Stimulated activated CD4-positive, alpha-beta T cell treated with anti-CD3 and anti-CD28 coated beads, Interleukin-1b, Interleukin-23, amount 100 ng/mL, for 4 hours (primary cell): ENCODE measurements at places on chromosomes 2 and 18.

GRCh38 chr2:124426625-124427024 is 401.5 kb downstream of the CNTNAP5 start:
- no peak for DNase-seq

DNA sequence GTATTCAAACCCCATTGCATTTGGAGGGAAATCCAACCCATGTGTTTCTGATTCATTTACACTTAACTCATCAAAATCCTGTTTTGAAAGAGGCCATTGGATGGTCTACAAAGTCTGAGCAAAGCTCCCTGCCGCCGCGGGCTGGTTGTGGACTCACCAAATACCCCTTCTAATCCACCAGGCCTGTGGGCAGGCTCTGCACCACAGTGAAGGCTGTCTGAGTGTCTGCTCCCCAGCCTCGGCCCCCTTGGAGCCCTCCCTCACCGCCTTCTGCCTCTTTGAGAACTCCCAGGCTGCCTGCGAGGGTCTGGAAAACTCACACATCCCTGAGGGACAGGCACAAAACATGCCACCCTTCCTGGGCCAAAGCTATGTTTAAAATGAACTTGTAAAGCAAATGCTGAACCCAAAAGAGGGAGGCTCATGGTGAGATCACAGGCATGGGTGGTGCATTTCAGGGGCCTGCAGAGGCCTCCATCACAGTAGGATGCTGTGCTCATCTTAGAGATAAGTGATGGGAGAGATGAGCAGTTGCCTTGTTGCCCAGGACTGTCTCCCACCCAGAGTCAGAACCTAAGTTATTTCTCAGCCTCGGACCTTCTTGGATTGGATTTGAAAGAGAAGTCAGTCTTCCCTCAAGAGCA is 225.0 kb downstream of the CYP26B1 start:
- no peak for DNase-seq

DNA sequence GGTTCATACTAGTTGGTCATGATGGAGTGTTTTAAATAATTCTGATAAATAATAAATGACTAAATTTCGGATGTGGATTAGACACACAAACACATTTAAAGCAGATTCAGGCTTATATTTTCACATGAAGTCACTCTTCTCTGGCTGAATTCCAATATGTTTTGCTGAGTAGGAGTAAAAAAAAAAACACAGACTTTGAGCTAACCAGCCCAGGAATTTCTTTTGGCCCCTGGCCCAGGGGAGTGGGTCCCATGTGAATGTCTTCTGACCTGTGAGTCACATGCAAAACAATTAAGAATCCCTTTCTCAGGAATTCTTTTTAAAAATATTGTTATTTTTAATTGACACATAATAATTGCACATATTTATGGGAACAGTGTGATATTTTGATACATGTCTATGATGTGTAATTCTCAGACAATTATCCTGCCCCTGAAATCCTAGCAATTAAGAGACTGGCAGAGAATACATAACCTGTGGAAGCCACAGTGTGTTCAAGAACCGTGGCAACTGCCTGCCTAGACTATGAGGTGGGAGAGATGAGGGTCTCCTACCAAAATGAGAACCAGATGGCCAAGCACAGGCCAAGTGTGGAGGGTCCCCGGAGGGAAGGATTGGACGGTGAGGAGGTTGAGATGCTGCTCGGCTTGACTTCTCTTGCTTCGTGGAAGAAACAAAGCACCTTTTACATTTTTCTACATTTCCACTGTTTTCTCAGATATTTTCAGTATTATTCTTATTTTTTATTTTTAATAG is 236.4 kb downstream of the PIEZO2 start:
- no peak for DNase-seq

- DNase-seq: no peak
Measured at GRCh38 chr2:233039212-233039845, 6.9 kb downstream of the NEU2 start.

GRCh38 chr2:51441786-51442185 is 409.9 kb upstream of the NRXN1 start:
- DNase-seq: no peak

GRCh38 chr2:229096409-229097066 is 174.5 kb downstream of the PID1 start:
- no peak for DNase-seq

DNA sequence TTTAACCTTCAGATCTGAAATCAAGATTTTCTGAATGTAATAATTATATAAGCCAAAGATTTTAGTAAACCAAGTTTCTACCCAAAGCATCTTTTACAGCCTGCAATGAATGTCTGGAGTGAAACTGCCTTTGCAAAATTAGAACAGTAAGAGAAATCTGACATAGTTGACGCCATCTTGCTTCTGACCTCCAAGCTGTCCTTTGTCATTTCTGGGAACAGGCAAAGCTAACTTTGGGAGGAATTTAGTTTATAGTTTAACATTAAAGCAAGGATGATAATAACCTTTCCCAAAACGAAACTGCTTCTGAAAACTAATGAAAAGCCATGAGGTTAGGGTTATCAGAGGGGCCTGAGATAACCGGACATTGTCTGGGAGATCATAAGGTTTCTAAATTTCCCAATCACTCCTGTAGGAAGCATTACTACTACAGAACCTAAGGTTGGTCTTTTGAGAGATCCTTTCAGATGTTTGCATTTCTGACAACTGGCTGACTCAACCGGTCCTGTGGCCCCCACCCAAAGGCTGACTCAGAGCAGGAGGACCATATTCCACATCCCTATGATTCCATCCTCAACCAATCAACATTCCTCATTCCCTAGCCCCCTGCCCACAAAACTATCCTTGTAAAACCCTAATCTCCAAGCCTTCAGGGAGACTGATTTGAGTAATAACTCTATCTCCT is 124.5 kb downstream of the TMEM131 start:
- DNase-seq: no peak

- DNase-seq: no peak
Measured at GRCh38 chr2:132904142-132904842, 234.3 kb upstream of the LYPD1 start.

- DNase-seq: no peak
Measured at GRCh38 chr2:241888641-241889040, 19.1 kb downstream of the RTP5 start.

DNA sequence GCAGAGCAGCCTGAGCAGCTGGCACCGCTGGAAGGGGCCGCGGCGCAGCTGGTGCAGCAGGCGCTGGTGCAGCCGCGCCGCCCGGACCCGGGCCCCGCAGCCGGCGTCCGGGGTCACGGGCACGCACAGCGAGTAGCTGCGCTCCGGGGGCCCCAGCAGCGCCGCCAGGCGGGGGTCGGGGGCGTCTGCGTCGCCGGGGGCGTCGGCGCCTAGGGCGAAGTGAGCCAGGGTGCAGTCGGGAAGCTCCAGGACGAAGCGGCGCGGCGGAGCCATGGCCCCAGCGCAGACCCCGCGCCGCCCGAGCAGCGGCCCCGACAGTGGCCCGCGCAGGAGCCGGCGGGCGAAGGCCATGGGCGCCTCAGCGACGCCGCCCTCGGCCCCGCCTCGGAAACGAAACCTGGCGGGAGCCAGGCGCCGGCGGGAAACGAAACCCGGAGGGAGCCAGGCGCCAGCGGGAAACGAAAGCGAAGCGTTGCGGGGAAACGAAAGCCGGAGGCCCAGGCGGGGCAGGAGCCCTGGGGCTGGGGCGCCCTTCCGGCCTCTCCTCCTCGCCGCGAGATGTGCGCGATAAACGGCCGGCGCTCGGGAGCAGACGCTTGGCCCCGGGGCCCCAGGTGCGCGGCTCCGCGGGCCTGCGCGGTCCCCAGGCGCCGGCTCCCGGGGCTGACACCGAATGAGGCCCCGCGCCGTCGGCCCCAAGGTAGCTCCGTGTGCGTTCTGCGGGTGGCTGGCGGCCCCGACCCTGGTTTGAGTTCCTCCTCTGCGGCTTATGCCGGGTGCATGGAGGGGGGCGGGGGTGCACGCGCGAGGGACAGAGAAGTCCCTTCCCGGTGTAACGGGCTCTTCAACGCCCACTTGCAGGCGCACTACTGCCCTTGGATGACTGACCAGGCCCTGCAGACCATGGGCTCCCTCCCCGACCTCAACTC is at the start of gene CMPK2:
Gene CMPK2 (minus strand): TSS at position 562 of the 929 bp plus-strand sequence. CDS start 211 bp downstream, at position 351.
- DNase-seq: peak; percentile 66

DNA sequence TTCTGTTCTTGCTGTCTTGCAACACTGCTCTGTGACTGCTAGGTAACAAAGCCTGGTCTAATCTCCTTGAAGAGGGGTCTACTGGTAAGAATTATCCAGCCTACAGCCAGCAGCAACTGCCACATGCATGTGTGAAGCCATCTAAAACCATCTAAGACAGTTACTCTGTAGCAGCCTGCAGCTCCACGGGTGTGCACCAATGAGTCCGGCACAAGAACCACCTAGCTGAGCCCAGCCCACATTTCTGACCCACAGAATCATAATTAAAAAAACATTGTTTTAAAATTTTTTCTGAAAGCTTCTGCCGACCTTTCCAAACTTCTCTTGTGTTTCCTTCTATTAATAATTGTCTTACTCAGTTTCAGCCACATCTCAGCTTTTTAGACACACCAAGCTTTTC is 102.8 kb downstream of the ZNF385B start:
- no peak for DNase-seq

GRCh38 chr2:61288070-61288841 is 126.3 kb downstream of the C2orf74 start:
- DNase-seq: no peak

DNA sequence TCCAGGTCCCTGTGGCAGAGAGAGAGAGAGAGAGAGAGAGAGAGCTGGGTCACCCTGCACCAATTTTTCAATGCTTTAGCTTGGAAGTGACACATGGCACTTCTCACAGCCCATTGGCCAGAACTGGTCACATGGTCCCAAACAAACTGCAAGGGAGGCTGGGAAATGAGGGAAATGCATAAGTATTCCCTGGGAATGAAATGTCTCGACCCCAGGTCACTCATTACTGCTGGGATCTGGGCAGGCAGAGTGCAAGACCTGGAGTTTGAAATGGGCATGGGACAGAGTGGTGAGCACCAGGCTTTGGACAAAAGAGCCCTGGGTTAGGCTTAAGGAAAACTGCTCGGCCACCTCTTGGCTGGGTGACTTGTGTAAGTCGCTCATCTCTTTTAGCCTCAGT is 37.0 kb downstream of the SMAD7 start:
- DNase-seq: no peak

DNA sequence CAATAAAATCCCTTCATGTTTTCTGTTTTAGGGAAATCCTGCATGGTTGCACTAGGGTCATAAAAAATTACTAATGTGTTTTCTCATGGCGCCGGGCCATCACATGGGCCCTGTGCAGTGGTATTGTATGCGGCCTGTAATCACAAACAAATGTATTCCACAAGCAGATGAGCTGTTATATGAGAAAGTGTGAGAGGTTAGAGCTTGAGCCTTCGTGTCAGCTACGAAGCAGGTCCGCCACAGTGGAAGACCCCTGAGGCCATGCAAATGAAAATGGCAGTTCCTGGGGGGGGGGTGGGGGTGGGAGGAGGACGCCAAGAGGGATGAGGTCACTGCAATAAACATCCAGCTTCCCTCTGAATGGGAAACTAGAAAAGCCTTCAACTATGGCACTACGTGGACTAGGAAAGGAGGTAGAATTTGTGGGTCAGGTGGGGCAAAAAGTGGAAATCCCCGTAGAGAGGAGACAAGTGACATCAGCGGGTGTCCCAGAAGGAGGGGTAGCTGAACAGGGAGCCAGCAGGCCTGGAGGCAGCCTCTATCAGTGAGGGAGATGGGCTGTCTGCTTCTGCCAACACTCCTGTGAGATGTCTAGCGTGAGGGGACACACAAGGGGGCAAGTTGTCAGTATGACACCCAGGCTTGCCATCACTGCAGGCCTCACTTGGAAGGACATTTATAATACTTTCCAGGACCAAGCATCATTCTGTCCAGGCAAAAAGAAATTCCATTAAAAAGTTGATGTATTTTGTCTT is 130.3 kb upstream of the CTAGE1 start:
- DNase-seq: no peak

DNA sequence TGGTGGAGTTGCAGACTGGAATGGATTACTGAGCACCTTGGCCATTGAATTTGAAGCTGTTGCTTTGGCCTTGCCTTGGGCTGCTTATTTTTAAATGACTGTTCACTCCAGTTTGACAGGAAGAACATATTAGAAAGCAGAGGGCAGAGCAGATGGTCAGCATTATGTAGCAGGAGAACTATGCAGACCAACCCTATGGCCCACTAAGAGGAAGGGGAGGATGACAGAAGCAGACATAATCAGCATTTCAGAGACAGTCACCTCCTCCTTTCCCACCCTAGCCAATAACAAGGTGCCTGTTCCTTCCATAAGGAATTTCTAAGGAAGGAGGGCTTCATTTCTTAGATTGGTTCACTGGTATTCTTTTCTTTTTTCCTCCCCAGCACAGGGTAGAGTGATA is 2.4 kb downstream of the CHRNA1 start:
- DNase-seq: no peak

GRCh38 chr2:133765658-133766057 is 197.4 kb upstream of the NCKAP5 start:
- no peak for DNase-seq

DNA sequence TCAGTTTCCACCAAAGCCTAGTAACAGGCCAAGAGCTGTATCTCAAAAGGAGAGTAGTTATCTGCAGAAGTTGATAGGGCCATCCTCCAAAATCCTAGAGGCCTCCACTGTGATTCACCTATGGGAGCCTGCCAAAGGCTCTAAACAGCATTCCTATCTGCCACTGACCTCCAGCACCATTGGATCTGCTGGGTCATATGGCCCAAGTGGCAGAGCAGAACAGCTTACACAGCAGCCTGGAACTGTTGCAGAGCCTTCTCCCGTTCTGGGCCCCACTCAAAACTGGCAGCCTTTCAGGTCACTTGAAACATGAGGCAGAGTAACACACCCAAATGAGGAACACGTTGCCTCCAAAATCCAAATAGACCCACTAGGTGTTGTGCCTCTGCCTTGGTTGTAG is 345.2 kb upstream of the RND3 start:
- DNase-seq: no peak

- no peak for DNase-seq
Measured at GRCh38 chr2:238399094-238399493, 27.6 kb upstream of the ASB1 start.

DNA sequence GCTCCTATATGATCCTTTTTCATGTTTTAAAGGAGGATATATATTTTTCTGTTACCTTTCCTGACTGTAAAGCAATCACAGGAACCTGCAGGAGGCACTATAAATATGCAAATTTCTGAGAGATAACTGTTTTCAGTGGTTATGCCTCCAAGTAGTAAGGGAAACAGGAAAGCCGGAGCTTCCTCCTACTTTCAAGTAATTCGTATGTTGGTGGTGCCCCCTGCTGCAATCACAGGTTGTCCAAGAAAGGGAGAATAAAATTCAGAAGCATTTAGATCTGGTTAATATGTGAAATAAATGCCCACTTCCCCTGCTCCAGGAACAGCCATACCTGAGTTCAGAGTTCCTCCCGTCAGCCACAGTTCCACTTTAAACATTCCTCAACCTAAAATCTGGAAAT is 12.0 kb upstream of the BCL11A start:
- DNase-seq: no peak

- DNase-seq: no peak
Measured at GRCh38 chr2:8174641-8175257, 507.1 kb upstream of the ID2 start.

- no peak for DNase-seq
Measured at GRCh38 chr2:215793747-215794595, 219.4 kb downstream of the MREG start.

GRCh38 chr2:224952936-224953657 is 89.2 kb downstream of the DOCK10 start:
- DNase-seq: no peak
